ENCODE measurements at places on chromosomes 4 and X.

- no peak for DNase-seq
Measured at GRCh38 chr4:159770401-159770800, 667.5 kb downstream of the RAPGEF2 start.

- DNase-seq: no peak
Measured at GRCh38 chr4:76758290-76758882, 139.6 kb downstream of the SOWAHB start.

DNA sequence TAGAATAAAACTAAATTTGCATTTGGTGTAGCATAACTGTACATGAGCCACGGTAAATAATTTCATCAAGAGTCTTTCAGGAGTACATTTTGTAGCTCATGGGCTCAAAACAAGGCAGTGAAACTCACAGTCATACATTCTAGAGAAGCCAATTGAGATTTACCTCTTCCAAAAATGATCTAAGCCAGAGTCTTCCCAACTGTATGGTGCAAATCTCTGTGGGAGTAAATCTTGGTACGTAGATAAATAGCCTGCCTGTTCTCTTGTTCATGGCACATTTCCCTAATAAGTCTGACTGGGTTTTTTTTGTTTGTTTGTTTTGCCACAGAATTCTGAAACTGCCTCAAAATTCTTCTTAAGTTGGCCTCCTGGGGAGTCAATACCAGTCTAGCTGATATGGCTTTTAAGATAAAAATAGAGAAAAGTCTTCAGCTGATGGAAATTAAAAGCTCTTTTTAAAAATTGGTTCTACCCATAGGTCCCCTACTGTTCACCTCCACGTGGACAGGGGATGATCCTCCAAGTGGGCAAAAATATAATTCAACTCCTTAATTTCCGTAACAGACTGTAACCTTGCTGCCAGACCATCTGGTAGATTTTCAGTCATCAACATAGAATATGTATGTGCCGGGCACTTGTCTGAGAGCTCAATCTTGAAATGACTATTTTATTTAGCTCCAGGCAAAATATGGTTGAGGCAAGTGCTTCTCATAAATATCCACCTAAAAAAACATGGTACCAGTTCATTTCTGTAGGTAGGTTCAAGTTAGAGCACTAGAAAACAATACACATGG lies 365.4 kb downstream of the PDHA2 start:
- DNase-seq: no peak

DNA sequence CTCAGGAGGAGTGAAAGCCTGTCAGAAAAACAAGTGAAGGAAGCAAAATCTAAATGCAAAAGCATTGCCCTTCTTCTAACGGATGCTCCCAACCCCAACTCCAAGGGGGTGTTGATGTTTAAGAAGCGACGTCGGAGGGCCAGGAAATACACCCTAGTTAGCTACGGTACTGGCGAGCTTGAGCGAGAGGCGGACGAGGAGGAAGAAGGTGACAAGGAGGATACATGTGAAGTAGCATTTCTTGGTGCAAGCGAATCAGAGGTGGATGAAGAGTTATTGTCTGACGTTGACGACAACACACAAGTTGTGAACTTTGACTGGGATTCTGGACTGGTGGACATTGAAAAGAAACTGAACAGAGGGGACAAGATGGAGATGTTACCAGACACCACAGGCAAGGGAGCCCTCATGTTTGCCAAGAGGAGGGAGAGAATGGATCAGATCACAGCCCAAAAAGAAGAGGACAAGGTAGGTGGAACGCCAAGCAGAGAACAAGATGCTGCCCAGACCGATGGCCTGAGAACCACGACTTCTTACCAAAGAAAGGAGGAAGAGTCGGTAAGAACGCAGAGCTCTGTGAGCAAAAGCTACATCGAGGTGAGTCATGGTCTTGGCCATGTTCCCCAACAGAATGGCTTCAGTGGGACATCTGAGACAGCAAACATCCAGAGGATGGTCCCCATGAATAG lies 105.6 kb upstream of the MYOZ2 start:
- no peak for DNase-seq

- DNase-seq: no peak
Measured at GRCh38 chrX:102345916-102346315, 93.9 kb downstream of the NXF2B start.

DNA sequence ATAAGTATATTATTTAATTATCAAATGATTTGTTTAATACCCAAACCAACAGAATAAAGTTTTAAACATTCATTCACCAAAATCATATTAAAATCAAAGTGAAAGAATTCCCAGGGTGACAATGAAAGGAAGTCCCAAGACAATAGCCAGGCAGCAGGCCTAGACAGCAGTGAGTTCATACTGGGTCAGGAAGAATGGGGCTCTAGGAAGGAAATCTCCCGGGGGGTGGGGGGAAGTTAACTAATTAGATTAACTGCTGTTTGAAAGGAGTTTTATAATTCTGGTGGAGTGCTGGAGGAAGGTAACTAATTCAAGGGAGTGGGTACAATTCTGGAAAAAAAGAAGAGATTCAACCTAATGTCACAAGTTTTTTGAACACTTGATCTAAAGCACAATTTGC lies 104.1 kb downstream of the ZAR1 start:
- DNase-seq: no peak

GRCh38 chr4:169770416-169770815 lies 12.7 kb upstream of the HPF1 start:
- DNase-seq: no peak

- no peak for DNase-seq
Measured at GRCh38 chr4:16085822-16086221, 2.0 kb upstream of the PROM1 start.

DNA sequence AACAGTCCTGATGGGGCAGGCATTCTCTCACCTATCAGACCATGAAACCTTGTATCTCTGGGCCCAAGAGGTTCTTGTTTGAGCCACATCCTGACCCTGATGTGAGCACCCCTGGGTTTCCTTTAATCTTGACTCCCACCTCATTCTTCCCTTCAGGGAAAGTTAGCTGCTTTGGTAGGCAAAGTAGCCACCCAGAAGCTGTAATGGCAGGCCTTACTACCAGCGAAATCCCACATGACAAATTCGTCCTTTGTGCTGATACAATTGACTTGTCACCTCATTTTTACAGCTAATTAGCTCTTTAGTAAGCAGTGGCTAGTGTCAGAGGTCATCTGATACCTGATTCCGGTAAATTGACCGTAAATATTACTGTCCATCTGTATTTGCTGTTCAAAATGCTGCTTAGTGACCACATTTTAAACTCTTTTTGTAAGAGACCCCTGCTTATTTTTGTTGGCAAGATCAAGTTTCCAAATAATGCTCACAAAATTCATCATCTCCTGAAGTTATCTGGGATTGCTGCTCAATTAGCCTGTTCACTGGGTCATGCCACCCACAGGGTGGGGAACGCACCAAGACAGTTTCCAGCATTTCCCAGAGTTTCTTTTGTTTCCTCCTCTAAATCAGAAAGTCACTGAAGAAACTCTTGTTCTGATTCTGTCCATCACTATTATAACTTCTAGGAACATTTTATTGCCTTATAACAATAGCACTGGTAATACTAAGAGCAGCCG lies 329.7 kb downstream of the GPAT3 start:
- DNase-seq: no peak

- DNase-seq: no peak
Measured at GRCh38 chr4:140982613-140983340, 150.5 kb downstream of the RNF150 start.

- DNase-seq: no peak
Measured at GRCh38 chrX:130756233-130756632, 146.8 kb downstream of the ENOX2 start.

DNA sequence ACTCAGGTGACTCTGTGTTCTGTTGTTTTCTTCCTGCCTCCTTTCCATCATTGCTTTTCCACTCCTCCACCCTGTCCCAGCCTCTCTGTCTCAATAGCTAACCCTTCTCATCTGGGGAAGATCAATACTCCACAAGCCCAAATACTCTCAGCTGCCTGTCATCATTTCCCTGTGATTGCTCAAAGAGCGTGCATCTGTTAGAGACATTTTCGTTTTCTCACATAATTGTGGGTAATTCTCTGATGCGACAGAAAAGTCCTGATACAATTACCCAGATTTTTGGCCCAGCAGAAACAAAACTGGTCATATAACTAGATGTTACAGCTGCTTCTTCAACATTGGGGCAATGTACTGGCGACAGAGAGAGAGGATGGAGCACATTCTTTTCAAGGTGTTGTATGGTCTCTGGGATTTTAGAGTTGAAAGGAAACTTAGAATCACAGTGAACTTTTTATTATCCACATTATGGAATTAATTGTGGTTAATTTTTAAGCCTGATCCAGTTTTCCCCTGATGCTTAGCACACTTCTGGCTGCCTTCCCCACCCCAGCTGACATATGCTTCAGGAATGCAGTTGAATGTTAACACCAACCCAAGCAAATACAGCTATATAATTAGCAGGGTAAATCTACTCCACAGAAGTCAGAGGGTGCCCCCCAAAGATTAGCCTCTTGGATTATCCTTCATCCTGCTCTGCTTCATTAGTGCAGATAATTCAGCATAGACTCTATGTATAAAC lies 171.4 kb upstream of the ANXA3 start:
- peak; percentile 87 for DNase-seq

DNA sequence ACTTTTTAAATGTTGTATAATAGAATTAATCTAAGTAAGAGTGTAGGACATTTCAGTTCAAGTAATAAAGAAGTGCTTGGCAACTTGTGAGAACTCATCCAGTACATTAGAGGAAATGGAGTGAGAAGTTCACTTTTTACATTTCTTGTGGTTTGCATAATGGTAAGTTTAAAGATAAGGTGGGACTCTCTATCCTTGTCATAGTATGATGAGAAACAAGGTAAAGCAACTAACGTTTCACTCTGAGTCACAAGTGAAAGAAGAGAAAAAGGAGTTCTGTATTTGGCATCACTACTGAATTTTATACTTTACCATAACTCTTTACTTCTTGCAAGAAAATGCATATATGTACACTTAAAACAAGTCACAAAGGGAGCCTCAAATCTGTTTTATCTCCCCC lies 219.4 kb downstream of the SLC4A4 start:
- no peak for DNase-seq

DNA sequence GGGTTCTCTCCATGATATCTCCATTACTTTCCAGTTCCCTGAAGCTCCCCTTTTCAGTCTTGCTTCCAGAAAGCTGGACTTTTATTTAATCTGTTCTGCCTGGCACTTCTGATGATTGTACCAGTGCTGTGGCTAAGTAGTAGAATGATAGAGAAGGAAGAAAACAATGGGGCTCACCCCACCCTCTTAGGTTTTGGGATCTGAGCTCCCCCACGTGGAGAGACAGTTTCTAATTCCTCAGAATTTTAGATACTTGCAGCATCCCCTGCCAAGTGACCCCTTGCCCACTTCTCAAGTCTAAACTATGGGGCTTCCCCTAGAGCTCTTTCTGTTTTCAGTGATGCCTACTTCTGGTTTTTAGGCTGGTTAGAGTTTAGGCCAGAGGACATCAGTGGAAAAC lies 73.9 kb downstream of the GC start:
- no peak for DNase-seq

DNA sequence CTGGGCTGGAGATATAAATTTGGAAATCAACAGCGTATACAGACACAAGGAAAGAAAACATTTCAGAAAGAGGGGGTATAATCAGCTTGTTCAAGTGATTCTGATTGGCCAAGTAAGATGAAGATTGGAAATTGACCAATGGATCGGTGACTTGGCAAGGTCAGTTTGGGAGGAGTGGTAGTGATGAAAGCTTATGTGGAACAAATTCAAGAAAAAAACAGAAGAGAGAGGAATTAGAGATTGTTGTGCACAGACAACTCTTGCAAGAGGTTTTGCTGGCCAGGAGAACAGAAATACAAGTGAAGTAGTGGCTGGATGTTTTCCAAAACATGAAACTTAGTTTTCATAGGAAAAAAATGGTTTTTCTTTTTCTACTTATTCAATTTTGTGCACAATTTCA lies 16.3 kb downstream of the CD38 start:
- DNase-seq: no peak

- no peak for DNase-seq
Measured at GRCh38 chr4:16124232-16124631, 40.4 kb upstream of the PROM1 start.

- DNase-seq: no peak
Measured at GRCh38 chr4:120765260-120765680, 157.3 kb downstream of the PRDM5 start.

DNA sequence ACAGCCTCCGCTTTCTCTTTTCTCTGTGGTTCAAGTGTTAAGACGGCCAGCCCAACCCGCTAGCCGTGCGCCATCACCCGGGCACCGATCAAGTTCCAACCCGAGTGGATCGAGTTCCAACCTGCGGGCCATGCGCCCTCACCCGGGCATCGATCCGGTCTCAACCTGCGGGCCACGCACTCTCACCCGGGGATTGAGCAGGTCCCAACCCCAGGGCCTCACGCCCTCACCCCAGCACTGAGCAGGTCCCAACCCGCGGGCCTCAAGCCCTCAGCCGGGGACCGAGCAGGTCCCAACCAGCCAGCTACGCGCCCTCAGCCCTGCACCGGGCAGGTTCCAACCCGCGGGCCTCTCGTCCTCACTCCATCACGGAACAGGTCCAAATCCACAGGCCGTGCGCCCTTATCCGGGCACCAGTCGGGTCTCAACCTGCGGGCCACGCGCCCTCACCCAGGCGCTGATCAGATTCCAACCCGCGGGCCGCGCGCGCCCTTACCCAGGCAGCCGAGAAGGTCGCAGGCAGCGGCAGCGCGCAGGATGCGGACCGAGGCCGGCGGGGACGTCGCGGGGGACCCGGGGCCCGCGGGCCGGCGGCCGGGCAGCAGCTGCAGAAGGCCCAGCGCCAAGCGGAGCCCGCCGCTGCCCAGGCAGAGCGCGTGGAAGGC lies 443 bp downstream of the GPR143 start:
- no peak for DNase-seq

DNA sequence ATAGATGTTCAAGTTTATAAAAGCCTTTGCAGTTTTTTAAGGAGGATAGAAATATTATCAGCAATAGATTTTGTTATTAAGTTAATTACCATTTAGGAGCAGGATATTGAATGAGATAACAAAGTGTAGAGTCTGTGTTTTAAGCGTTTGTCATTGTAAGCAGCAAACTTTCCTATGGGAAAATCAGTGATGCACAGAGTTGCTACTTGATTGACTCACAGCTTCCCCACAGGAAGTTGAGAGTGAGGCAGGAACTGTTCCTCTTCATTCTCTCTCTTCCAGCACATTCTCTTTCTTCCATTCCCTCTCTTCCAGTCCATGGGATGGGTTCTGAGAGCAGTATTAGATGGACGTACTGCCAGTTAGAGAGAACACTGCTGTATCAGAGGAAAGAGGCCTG lies 867.7 kb upstream of the AGA start:
- no peak for DNase-seq

DNA sequence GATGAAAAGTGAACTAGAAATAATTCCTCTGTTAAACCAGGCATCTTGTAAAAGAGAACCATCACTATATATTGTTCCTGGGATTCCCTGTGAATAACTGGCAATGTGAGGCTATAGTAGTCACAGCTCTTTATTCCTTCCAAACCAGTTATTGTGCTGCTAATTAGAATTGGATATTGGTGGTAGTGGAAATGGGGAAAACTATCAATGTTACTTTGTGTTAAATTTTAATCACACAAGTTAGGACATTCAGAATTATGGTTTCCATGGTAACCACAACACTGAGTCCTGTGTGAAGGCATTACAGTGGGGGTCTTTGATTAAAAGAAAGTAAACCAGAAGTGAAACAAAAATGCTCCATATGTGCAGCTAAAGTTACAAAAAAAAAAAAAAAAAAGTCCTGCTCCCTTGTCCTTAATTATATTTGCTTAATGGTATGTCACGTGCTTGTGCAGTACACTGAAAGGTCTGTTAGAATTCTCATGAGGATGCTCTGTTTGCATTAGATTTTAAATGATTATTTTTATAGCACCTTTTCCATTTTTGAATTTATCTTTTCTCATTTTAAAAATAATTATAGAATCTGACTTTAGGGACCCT lies 200.4 kb downstream of the ADGRL3 start:
- no peak for DNase-seq

GRCh38 chrX:10619425-10620046 lies 849 bp downstream of the MID1 start:
- no peak for DNase-seq

All from retinal pigment epithelial cell (primary cell).